ENCODE measurements at places on chromosomes 5 and 9.

- no peak for DNase-seq
These were observed 108.5 kb downstream of the MTREX start for GRCh38 chr5:55416306-55416705.

- DNase-seq: no peak
These were observed 56.0 kb upstream of the FCN2 start for GRCh38 chr9:134824583-134824982.

GRCh38 chr5:150738862-150739261 is 20.0 kb downstream of the DCTN4 start:
- no peak for DNase-seq

DNA sequence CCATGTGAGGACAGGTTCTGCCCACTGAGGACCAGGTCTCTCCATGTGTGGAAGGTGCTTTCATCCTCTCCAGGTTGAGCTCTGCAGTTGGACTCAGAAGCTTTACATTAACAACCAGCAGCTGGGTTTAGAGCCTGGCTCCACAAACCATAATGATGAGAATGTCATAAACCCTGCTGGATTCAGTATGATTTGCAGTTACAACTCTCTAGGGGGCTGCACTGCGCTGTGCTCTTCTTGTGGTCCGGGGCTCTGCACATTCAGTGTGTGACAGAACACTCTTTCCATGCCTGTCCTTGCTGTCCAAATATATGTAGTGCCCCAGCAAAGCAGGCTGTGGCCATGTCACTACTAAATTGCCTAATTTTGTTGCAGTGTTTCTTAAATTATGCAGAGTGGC is 334.3 kb downstream of the ICE1 start:
- DNase-seq: no peak

DNA sequence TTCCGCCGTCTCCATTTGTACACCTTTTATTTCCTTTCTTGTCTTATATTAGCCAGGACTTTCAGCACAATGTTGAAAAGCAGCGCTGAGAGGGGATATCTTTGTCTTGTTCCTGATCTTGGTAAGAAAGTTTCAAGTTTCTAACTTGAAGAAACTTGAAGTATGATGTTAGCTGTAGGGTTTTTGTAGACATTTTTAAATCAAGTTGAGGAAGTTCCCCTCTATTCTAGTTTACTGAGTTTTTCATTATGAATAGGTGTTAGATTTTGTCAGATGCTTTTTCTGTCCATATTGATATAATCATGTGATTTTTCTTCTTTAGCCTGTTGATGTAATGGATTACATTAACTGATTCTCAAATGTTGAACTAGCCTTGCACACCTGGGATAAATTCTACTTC is 425.7 kb downstream of the PIK3R1 start:
- DNase-seq: no peak

GRCh38 chr5:39104221-39104620 is 30.0 kb upstream of the RICTOR start:
- DNase-seq: no peak

- DNase-seq: peak; percentile 79
These were observed 572 bp downstream of the GNA14 start for GRCh38 chr9:77647267-77648233.

- no peak for DNase-seq
These were observed 229.1 kb downstream of the IRX2 start for GRCh38 chr5:2522372-2522771.

DNA sequence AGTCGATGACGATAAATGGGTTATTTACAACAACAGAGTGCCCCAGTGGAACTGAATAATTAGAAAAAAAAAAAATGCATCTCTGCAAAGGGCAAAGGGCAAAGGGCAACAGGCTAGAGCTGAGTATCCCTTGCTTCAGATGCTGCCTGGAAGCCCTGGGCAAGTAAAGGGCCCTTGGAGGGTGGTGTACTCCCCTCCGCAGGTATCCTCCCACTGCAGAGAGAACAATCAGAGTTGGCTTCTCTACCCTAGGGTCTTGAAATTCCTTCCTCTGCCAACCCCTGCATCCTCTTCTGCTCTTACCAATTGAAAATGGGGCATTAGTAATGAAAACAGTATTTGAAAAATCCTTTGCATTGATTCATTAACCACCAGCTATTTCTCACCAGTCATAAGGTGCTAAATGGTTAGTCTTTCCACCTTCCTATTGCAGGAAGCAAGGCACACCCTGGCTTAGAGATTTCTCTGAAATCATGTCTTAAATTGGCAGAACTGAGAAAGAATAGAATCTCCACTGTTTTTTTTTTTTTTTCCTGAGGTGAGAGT is 122.6 kb downstream of the SEMA6A start:
- DNase-seq: no peak

GRCh38 chr9:122151267-122151828 is 8.2 kb downstream of the NDUFA8 start:
- DNase-seq: no peak

- no peak for DNase-seq
These were observed 6.7 kb downstream of the CCDC187 start for GRCh38 chr9:136297016-136297691.

DNA sequence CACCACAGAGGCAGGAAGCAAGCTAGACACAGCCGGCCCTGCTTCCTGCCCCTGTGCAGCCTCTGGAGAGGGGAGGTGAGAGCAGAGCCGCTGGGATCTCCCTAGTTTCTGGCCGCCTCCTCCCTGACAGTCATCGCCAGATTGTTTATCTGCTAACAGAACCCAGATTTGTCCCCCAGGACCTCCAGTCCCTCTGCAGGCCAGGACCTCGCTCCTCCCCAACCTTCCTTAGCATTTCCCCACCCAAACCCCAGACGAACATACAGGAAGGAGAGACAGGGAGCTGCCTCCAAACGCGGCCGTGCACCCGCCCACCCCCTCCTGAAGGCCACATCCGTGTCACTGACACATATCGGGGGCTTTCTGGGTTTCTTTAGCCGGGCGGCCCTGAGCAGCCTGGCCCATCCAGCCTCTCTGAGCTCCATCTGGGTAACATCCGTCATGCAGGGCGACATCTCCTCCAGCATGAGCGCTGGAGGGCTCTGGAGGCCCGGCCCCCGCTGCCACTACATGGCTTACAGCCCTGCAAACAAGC is 47.5 kb downstream of the DBH start:
- no peak for DNase-seq

DNA sequence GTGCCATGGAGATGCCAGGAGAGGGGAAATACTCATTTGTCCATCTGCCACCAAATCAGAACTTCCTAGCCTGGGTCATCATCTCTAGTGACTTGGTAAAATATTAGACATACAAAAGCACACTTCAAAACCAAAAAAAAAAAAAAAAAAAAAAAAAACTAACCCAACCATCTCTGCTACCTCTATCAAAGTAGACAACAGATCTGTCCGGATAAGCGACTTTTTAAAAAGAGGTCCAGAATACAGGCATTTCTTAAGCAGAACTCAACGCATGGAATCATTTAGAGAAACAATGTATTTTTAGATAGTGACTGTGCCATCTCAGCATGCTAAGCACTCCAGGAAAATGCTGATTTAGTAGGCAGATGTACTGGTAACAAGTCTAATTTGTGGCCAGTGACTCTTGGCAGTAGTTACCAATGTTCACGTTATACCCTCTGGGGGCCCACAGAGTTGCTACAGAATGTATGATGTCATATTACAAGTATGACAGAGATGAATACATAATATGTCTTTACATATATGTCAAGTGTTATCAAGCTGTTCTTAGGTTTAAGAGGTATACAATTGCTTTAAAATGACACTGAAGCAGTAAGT is 107.8 kb downstream of the SMIM23 start:
- no peak for DNase-seq

GRCh38 chr9:70420441-70421271 is 6.2 kb upstream of the KLF9 start:
- peak; percentile 79 for DNase-seq

GRCh38 chr5:8606231-8606630 is 737.3 kb downstream of the MTRR start:
- DNase-seq: no peak

DNA sequence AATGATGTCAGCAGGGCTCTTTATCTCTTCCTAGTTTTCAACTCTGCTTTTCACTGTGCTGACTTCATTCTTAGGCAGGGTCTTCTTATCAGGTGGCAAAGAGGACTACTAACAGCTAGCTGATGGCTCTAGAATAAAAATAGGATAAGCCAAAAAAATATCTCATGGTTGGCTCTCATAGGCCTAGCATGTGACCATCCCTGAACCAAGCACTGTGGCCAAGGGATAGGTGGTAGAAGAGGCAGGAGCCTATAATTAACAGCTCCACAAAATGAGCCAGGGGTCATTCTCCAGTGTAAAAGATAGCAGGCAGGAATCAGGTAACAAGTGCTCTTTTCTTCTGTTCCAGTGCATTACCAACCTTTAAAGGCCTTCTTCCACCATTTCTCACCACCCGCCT is 21.1 kb downstream of the ANKDD1B start:
- no peak for DNase-seq

DNA sequence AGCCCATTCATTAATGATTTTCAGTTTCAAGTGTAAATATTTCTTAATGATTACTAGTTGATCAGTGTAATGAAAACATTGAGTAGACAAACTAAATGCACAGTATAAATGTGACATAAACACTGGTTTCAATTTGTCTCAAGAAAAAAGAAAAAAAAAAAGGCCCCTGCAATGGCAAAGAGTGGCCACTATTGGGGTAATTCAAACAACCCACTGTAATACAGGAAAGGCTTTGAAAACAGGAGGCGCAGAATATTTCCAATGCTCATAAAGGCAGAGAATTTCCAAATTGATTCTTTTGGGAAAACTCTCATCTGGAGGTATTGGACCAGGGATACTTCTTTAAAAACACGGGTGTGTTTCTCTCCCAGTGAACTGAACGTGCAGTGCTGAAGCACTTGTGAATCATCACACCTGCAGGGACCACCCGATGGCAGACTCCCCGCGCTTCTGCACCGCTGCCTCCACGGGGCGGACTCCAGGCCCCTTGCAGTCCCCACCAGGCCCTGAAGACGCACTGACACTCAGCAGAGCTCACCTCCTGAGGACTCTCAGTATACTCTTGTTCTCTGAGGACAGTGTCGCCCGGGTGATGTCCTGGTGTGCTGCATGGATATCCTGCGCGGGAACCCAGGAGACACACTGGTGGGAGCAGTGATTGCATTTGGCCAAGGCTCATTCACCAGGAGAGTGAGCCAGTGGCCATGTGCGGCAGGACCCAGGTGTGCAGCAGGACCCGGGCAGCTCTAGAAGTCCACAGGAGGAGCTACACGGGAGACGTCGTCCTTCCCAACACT is 227.6 kb upstream of the IRX4 start:
- DNase-seq: peak; percentile 60

DNA sequence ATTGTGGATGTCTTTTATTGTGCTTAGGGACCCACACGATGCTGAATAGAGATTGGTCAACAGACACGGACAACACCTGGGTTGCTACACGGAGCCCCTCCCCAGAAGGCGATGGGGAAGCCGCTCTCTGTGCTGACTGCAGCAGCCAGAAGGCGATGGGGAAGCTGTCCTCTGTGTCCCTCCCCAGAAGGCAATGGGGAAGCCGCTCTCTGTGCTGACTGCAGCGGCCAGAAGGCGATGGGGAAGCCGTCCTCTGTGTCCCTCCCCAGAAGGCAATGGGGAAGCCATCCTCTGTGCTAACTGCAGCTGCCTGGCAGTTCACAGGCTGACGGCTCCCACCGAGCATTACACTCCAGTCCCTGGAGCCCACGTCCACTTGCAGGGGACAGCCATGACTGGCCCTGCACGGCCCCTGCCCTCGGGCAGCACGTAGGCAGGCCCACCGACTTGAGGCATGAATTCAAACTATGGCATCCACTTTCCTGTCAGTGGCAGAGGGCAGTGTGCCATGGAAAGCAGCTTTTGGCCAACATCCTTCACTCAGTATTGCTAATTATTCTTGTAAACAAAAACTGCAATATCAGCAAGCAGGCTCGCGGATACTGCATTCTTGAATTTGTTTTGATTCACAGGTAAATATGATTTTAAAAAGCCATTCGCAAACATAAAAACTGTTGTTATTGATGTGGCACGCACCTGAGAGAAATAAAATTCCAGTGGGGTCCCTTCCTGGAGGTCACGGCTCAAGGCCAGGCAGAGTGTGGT is 48.1 kb upstream of the CLPTM1L start:
- no peak for DNase-seq

GRCh38 chr9:93089481-93089991 is 6.5 kb upstream of the CARD19 start:
- peak; percentile 20 for DNase-seq

DNA sequence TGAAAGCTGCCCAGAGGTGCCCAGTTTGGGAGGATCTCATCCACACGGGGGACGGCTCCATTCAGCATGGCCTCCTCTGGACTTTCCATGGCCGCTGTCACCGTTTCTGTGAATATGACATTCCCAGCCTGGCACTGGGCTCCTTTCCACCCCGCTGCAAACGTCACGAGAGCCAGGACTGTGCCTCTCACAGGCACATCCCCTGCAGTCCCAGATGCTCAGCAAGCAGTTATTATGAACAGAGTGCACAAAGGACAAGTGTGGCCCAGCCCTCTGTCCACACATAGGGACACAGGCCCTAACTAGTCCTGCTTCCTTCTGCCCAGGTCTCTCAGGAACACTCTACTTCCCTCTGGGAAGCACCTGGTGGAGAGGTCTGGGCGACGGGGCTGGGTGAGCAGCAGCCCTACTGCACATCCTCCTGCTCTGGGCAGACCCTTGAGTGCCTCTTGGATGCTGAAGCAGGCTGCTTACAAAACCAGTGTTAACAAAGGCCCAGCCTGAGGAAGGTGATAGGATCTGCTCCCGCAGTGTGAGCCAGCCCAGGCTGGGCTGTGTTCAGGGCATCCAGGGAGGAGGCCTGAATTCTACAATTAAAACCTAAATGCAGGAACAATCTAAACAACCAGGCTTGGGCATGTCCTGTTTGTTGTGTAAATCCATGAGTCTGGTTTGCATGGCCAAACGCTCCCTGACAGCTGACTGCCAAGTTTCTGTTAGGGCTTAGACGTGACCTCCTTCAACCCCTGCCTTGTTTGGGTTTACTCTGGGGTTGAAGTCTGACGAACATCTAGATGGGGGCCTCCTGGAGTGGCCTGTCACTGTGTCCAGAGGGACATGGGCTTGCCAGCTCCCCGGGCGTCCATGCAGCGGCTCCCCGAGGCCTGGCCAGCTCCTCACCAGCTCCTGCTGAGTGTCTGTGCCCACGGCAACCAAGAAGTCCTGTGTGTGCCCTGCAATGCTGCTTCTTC is 269.8 kb downstream of the GADD45G start:
- DNase-seq: no peak

DNA sequence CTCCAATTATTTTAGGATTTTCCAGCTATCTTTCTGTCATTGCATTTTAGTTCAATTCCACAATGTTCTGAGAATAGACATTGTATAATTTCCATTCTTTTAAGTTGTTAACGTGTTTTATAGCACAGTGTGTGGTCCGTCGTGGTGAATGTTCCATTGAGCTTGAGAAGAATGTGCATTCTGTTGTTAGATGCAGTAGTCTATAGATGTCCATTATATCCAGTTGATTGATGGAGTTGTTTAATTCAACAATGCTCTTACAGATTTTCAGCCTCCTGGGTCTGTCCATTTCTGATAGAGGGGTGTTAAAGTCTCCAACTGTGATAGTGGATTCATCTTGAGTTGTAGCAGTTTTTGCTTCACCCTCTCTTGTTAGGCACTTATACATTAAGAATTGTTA is 1587.7 kb upstream of the NUDT12 start:
- no peak for DNase-seq

GRCh38 chr5:171785517-171785916 is at the start of gene SMIM23:
TSS of gene SMIM23 (plus strand) at chr5:171785817. CDS start at chr5:171785872, 55 bp downstream.
- no peak for DNase-seq
